NCI-H524 (cell line): ENCODE measurements at places on chromosomes 5 and 9.

- peak; percentile 26 for DNase-seq
These were observed 39.9 kb downstream of the STXBP1 start for GRCh38 chr9:127651697-127652610.

GRCh38 chr9:36748322-36748899 is 175.7 kb downstream of the MELK start:
- no peak for DNase-seq

DNA sequence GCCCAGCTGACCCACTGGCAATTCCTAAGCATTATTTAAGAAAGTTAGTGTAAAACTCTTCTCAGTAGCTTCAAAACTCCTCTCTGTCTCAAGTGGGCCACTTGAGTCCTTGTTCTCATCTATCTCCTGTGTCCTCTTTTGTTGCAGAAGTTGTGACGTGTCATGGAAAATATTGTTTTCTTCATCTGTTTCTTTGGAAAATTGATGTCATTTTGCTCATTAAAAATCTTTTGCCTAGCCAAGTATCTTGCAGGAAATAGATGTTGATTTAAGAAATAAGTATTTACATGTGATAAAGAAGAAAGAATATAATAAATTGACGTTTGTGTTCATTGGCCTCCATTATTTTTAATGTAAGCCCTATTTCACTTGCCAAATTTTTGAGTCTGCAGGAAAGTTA is 1158.4 kb upstream of the SEMA6A start:
- no peak for DNase-seq

DNA sequence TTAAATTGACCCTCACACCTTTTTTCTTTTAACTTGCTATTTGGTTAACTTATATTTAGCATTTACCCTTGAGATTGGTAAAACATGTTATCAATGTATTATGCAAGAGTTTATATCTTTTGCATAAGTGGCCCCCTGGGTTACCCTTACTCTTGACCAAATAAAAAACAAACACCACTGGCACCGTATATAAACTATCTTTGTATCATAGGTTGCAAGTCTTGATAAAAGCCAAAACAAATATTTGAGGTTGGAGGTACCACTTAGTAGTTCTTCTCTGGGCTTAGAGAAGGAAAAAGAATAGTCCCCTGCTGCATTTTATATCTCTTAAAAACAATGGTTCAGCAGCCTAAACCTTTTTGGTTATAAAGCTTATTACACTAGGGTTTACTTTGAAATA is 61.3 kb downstream of the WDR36 start:
- no peak for DNase-seq

GRCh38 chr5:39256477-39257235 is 37.3 kb upstream of the FYB1 start:
- DNase-seq: no peak

DNA sequence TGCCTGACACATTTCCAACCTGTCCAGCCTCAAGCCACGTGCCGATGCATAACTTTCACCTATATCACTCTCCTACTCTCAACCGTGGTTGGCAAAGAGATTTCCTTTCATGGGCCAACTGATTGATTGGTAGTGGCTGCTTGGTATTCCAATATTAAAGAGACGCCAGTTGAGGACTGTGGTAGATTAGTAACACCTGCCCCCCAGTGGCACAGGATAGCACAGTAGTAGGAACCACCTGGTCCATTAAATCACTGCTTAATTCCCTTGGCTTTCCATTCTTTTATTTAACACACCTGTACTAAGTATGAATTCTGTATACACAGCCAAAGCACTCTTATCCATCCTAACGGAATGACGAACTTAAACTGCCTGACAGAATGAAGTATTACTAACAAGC is 19.1 kb upstream of the FOXB2 start:
- no peak for DNase-seq

- DNase-seq: peak; percentile 9
These were observed 52.9 kb downstream of the PAM start for GRCh38 chr5:102807878-102808502.

GRCh38 chr5:80318212-80318611 is 1.6 kb upstream of the SPZ1 start:
- peak; percentile 76 for DNase-seq

- DNase-seq: no peak
These were observed 60.2 kb downstream of the ARHGAP26 start for GRCh38 chr5:142830241-142831008.

- DNase-seq: no peak
These were observed 5.9 kb upstream of the AHRR start for GRCh38 chr5:315488-316209.

- DNase-seq: no peak
These were observed 56.7 kb upstream of the RAD23B start for GRCh38 chr9:107226421-107226820.

DNA sequence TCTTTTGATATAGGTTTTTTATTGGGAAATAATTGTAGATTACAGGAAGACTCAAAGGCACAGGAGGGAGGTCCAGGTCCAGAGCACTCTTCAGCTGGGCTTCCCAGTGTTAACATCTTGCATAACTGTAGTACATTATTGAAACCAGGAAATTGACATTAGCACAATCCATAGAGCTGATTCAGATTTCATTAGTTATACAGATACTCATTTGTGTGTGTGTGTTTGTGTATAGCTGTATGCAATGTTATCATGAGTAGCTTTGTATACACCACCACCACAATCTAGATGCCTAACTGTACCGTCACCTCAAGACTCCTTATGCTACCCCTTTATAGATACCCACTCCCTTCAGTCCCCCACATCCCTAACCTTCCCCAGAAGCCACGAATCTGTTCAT is 47.9 kb downstream of the SLC36A1 start:
- DNase-seq: no peak

- DNase-seq: no peak
These were observed 90.0 kb upstream of the ITGA2 start for GRCh38 chr5:52898961-52899680.

- no peak for DNase-seq
These were observed 956 bp downstream of the ZNF189 start for GRCh38 chr9:101399643-101399970.

- no peak for DNase-seq
These were observed 172.3 kb downstream of the TENT4A start for GRCh38 chr5:6885581-6885980.

DNA sequence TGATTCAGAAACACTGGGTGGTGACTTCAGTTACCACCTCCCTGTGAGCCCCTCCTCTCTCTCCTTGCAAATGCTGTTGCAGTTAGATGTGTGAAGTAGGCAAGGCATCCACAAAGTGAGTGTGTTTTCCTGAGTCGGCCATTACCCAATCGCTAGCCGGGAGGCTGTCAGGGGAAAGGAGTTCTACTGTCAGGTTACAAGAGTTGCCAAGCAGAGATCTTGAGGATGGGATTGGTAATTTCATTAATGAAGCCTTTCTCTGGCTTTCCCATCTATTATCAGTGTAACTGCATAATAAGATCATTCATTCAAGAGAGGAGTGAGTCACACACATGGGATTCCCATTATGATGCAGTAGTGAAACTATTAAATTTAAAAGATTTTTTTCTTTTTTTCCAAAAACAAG is 106.9 kb downstream of the GLDC start:
- no peak for DNase-seq

- no peak for DNase-seq
These were observed 639 bp downstream of the INVS start for GRCh38 chr9:100099722-100100042.

DNA sequence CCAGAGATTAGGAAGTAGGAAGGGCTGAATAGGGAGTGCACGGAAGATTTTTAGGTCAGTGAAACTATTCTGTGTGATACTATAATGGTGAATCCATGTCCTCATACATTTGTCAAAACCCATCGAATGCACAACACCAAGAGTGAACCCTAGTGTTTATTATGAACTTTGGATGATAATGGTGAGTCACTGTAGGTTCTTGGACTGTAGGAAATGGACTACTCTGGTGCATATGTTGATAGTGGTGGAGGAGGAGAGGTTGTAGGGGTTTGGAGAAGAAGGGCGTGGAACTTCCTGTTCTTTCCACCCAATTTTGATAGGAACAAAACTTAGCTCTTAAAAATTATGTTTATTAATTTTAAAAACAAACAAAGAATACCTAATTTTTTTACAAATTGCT is 14.3 kb downstream of the CTSL start:
- DNase-seq: no peak

DNA sequence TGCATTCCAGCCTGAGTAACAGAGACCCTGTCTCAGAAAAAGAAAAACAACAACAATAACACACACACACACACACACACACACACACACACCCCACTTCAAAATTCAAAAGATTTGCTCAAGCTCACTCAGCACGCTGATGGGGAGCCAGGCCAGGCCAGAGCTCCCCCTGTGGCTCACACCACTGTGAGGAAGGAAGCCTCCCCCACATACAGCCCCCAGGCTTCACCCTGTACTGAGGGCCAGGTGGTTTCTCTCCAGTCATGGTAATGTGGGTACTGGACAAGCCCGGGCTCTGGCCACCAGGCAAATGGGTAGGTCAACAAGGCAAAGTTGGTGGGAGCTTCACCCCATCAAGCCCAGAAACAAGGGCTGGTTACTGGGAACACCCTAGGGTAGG is 19.0 kb downstream of the ATOX1 start:
- no peak for DNase-seq

- no peak for DNase-seq
These were observed 452.7 kb upstream of the CDH9 start for GRCh38 chr5:27491047-27491446.

DNA sequence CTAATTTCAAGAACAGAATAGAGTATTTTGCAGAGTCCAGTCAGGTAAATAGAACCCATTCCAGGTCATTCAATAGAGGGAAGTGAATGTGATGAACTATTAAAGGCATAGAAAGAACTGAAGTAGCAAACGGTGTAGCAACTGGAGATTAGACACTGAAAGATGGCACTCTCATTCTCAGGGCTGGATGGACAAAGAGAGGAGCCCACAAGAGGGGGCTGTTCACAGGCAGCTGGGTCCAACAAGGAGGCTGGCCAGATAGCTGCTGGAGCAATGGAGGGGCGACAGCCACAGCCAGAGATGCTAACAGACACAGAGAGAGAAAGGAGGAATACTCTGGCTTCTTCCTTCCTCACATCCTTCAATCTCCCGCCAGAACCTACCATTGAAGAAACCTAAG is 93.1 kb upstream of the SMARCA2 start:
- DNase-seq: no peak

DNA sequence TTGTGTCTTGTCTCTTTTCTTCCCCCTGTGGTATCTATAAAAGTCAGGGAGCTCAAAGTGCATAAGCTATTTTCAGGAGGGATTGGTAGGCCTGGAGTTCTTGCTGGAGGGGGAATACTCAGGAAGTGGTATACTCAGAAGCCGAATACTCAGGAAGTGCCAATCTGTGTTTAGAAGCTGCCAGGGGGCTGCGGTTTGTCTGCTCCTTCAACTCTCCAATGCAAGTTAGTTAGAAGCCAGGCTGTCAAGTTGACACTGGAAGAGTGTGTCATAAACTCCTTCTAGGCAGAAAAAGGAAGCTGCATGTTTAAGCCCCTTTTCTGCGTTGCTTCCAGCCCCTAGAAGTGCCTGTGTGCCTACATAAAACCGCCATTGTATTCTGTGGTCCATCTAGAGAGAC is 366.5 kb downstream of the TAF11L14 start:
- no peak for DNase-seq

GRCh38 chr5:127412698-127413097 is 104.7 kb upstream of the PRRC1 start:
- DNase-seq: no peak
